ENCODE measurements at places on chromosomes 3 and 15.

DNA sequence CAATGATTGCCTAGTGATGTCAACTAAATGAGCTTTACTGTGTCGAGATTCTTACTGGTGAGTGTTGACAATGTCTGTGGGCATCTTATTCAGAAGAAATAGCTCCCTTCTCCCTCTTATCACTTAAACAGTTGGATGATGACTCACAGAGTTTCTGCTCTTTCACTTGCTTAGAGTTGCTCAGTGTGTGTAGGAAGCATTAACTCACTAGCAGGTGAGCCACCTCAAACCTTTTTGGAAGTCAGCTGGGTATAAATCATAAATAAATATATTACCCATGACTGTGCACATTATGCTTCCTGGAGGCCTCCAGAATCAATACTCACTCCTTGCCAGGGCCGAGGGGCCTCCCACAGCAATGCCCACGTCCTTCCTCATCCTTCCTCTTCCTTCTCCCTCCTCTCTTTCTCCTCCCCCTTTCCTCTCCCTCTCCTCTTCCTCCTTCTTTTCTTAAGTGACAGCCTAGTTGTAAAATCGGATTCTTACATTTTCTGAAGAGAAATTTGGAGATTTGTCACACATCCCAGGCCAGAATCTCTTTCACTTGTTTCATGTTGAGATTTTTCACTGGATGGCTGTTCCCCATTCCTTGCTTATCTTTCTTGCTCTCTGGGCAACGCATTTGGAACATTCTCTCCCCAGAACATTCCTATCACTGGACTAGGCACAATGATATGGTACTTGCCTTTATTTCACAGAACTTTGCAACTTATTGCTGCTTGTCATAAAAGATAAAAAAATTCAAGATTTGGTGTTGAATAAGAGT lies 17.5 kb downstream of the SHC4 start:
- no peak for DNase-seq

DNA sequence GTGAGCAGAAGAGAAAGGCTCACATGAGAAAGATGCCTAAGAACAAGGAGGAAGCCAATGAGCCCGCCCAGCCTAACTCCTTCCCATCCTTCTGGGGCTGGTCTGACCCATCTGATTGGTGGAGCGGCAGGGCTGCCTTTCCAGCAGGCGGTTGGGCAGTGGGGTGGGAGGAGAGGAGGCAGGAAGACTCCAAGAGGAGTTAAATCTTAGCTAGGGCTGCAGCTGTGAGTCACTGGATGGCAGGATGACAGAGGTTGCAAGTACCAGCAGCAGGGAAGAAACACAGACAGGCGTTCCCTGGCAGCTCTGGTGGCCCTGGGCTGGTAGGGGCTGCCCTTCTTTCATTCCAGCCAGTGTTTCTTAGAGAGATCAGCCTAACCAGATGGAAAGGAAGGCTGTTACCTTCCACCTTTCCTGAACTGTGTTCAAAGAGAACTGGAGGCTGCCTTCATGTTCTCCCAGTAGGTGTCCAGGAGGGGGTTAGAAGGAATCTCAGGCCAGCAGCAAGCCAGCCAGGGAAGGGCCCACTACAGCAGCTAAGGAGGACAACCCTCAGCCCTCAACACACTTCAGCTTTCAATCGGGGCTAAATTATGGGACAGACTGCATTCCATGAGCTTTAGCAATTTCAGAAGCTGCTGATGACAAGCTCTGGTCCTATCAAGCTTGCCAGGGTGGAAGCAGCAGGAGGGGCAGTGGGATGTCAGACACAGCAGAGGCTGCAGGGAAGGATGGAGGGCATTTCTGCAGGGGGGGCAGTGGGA lies 50.3 kb downstream of the CHSY1 start:
- DNase-seq: peak; percentile 98

- no peak for DNase-seq
Measured at GRCh38 chr15:89307046-89307587, 27.5 kb downstream of the POLG start.

DNA sequence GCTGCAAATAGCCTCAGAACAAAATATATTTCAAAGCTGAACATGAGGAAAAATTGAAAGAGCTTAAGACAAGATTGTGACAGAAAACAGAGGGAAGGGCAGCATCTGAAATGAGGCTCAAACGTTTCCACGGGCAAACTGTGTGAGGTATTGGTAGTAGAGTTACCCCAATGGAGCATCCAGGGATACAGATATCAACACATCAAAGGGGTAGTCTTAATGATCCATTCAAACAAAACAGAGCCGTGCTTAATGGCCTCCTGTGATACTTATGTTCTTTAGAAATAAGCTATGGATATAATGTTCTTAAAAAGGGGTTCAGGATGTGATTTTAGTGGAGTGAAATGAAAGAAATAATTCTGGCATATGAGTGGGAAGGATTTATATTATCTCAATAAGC lies 430.3 kb upstream of the PDZRN3 start:
- DNase-seq: no peak

- peak; percentile 35 for DNase-seq
Measured at GRCh38 chr15:74302821-74303359, 64.6 kb downstream of the CYP11A1 start.

GRCh38 chr15:25635191-25635590 lies 196.4 kb upstream of the UBE3A start:
- DNase-seq: no peak

- DNase-seq: no peak
Measured at GRCh38 chr3:117519776-117520175, 810.2 kb downstream of the TUSC7 start.

DNA sequence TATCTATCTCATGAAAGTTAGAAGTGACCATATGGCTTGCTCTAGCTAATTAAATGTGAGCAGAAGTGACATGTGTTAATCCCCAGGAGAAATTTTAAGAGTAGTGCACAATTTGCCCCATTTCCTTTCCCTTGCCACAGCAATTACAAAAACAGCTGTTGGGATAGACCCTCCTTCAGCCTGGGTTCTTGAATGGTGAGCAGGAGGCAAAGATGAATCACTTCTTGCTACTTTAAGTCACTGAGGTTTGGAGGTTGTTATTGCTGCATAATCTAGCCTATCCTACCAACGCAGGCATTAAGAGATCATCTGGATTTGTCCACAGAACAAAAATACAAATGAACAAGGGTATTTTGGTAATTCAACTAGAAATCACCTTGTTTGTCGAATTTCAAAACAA lies 51.7 kb upstream of the CAPN7 start:
- no peak for DNase-seq

DNA sequence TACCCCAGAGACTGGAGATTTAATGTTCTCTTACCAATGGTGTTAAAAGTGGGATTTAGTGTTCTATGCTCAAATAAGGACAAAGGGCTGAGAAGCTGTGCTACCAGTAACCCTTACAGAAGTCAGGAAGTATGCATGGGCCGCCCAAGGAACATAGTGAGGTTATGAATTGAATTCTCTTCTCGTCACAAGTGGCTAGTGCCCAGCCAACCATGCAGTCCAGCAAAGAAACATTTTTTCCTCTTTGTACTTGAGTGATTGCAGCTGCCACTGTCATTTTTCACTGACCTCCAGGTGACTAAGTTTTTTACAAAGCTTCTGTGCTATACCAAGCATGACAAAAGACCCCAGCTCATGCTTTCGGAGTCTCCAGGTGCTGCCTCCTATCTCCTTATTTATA lies 110.6 kb upstream of the DCBLD2 start:
- DNase-seq: no peak

GRCh38 chr3:123660900-123661299 lies 76.0 kb upstream of the HACD2 start:
- peak; percentile 88 for DNase-seq

GRCh38 chr3:119937229-119937628 lies 155.3 kb downstream of the NR1I2 start:
- no peak for DNase-seq

DNA sequence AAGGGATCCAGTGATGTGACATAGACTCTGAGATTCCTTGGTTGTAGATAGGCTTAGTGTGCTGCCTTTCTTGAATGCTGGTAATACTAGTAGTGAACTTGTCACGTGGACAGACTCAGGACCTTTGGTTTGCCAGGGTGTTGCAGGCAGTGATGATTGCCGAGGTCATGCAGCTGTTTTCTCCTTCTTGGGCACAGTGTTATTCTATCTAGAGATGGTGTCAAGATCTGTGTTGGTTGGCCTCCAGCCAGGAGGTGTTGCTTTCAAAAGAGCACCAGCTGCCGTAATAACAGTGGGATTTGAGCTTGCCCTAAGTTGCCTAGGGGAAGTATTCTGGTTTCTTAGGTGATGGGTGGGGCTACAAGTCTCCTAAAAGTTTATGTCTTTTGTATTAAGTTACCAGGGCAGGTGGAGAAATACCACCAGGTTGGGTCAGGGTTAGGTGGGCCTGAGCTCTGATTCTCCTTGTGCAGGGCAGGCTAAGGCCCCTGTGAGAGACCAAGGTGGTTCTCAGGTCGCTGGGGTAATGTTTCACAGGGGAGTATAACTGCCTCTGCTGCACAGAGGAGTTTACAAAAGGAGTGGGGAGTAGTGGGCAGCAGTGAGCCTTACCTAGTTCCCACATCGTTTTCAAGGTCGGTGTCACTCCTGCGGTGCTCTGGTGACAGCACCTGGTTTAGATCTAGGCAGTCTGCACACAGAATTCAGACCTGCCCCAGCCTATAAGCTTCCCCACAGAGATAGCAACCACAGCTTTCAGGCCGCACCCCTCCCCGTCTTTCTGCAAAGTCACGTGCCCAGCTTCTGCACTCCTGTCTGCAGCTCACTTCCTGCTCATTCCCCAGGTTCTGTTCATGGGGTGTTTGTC lies 350.3 kb downstream of the DOCK3 start:
- DNase-seq: peak; percentile 4

DNA sequence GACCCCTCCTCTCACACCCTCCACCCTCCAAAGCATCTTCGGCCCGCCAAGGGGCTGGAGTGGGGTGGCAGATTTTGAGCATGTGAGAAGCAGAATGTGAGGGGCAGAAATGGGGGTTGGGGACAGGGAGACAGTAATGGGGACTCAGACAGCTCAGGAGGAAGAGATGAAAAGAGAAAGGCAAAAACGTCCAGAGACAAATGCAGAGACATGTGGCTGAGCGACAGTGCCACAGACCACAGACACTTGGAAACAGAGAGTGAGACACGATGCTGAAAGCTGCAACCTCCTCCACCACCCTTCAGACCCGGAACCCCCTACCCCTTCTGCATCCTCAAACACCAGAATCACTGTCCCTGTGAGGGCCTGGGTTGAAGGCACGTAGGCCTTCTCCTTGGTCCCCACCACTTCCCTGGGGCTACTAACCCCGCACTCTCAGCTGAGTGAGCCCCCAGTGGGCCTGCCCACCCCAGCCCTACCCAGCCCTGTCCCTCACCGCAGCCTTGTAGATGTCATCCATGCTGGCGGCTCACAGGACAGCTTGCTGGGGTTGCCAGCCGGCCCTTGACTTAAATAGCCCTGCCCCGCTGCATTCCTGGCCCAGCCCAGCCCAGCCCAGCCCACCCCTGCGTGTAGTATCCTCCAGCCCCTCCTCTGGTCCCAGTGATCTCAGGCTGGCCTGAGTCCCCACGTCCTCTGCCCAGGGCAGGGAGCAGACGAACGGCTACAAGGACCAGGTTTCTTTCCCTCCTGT lies at the start of gene TNNC1:
Gene TNNC1, minus strand, starts transcription at position 546 of the 754 bp plus-strand sequence. Its CDS starts 26 bp downstream, at position 520.
- DNase-seq: no peak

DNA sequence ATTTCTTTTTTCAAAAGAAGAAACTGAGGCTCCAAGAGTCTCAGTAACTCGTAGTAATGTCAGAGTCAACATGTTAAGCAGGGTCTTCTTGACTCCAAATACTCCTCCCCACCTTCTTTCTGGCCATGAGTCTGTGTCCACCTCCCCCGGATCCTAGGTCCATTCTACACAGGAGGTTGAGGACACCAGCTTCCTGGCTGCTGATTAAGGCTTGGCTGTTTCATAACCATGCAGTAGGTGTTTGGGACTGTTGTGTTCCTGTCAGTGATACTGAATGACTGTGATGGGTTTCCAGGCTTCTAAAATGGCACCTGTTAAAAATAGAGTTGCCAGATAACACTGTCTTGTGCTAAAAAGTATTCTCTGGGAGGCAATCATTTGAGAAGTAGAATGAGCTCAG lies 130.8 kb upstream of the IL12A start:
- no peak for DNase-seq

- no peak for DNase-seq
Measured at GRCh38 chr15:47949815-47950214, 171.0 kb upstream of the SLC24A5 start.

GRCh38 chr15:89803941-89804800 lies 10.5 kb downstream of the ANPEP start:
- DNase-seq: no peak

GRCh38 chr15:57500256-57500655 lies 91.4 kb upstream of the MYZAP start:
- no peak for DNase-seq

DNA sequence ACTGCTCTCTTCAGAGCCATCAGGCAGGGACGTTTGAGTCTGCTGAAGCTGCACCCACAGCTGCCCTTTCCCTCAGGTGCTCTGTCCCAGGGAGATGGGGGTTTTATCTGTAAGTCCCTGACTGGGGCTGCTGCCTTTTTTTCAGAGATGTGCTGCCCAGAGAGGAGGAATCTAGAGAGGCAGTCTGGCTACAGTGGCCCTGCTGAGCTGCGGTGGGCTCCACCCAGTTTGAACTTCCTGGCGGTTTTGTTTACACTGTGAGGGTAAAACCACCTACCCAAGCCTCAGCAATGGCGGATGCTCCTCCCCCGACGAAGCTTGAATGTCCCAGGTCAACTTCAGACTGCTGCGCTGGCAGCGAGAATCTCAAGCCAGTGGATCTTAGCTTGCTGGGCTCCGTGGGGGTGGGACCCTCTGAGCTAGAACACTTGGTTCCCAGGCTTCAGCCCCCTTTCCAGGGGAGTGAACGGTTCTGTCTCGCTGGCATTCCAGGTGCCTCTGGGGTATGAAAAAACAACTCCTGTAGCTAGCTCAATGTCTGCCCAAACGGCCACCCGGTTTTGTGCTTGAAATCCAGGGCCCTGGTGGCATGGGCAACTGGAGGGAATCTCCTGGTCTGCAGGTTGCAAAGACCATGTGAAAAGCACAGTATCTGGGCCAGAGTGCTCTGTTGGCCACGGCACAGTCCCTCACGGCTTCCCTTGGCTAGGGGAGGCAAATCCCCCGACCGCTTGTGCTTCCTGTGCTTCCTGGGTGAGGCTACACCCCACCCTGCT lies 21.1 kb upstream of the ST6GAL1 start:
- peak; percentile 58 for DNase-seq

DNA sequence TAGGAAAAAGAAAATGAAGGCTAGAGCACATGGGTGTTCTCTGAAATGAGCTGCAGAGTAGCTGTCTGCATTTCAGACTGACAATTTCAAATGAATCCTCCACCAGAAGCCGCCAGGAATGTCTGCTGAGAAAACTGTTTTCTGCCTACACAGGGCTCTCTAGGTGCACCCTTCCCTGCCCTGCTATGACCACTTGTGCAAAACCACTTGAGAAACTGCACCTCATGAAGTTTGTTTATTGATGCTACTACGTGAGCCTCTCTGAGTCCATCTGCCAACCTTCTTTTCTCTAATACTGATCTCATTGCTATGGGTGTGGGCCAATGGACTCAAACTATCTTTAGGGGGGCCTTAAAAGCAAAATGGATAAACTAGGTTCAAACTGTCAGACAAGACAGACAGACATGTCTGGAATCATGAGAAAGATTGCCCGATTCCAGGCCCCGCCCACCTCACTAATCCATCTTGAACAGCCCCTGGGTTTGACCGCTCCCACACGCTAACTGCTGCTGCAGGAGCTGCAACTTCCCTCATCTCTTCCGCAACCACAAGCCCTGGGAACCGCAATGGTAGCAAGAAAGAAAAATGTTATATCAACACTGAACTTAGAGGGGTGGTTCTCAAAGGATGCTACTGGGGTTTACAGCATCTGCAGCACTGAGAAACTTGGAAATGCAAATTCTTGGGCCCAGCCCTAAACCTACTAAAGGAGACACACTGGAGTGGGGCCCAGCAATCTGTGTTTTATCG lies 9.0 kb upstream of the CD47 start:
- DNase-seq: no peak

Measured in H4 (cell line).